NCI-H1092 (cell line): ENCODE measurements at places on chromosomes 16 and 17.
A peak's percentile ranks its signal among the peaks of the same experiment; 100 is the strongest.

DNA sequence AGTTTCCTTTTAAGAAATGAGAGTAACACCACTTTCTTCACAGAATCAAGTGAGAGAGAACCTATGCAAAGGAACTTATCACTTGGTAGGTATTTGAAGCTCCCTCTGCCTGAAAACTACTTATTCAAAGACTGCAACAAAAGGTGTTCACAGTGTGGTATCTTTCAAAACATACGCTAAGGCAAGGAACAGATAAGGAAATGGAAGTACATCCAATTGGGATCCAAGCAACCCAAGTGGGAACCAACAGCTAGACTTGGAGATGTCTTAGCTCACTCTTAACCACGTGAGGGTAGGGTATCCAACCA lies 431 bp upstream of the PPM1E start:
- peak; percentile 15 for DNase-seq

- no peak for DNase-seq
These were observed 759.1 kb upstream of the RBFOX1 start for GRCh38 chr16:6573577-6573976.

- peak; percentile 73 for DNase-seq
These were observed 12.6 kb upstream of the ATP6V0C start for GRCh38 chr16:2500918-2501750.

- DNase-seq = no peak
These were observed 7.2 kb upstream of the USP10 start for GRCh38 chr16:84692451-84693214.

DNA sequence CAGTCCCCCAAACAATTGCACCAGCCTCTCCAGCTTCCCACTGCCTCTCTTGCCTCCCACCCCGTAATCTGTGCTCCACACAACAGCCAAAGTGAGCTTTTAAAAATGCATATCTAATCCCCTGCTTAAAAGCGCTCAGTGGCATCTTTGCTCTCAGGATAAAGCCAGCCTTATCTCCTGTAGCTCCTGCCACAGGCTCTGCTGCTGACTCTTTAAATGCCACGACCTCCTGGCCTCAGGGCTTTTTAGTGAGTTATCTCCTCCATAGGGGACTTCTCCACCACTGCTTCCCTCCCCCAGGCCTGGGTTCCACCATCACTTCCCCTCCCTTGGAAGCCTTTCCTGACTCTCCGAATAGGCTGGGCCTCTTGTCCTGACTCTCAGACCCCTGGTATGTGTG lies 98.6 kb downstream of the GNAO1 start:
- DNase-seq = no peak

GRCh38 chr16:24853830-24854229 lies 8.1 kb downstream of the SLC5A11 start:
- DNase-seq = peak; percentile 30

DNA sequence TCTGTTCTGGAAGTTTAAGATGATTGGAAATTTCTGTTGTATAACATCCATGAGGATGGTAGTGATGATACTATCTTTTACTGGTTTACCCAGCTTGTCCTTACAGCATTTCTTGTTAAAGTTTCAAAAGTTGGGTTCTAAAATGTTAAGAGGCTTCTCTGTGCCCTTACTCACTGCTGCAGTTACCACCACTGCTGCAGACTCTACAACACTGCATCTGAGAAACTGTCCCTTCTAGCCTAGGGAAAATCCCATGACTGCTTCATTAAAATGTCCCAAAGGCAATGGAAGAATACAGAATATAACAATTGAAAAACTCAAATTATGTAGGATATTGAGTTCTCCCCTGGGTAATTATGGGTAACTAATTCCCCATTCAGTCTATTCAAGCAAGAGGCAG lies 3.8 kb upstream of the NSRP1 start:
- DNase-seq = no peak

DNA sequence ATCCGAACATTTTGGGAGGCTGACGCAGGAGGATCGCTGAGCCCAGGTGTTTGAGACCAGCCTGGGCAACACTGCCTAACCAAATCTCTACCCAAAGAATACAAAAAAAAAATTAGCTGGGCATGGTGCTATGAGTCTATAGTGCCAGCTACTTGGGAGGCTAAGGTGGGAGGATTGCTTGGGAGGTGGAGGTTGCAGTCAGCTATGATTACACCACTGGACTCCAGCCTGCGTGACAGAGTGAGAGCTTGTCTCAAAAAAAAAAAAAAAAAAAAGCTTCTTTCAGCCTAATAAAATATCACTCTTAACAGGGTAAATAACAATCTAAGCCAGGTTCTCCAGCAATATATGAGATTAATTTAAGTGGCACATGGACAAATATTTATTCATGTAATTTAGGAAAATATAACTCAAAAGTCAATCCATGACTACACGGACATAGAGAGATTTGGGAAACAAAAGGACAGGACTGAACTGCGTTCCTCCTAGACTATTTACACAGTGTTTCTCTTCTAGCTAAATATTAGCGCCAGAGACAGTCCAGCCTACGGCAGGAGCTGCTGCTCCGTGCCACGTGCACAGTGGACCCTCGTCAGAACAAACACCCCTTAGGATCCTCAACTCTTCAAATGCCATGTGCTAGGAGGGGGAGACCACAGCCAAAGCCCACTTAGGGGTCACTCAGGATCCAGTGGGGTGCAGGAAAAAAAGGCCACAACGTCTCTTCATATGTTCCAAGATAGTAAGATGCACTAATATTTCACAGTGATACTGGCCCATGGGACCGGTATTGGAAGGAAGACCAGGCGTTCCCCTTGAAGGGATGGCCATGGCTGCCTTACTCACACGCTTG lies 8.7 kb downstream of the USP36 start:
- DNase-seq = no peak

DNA sequence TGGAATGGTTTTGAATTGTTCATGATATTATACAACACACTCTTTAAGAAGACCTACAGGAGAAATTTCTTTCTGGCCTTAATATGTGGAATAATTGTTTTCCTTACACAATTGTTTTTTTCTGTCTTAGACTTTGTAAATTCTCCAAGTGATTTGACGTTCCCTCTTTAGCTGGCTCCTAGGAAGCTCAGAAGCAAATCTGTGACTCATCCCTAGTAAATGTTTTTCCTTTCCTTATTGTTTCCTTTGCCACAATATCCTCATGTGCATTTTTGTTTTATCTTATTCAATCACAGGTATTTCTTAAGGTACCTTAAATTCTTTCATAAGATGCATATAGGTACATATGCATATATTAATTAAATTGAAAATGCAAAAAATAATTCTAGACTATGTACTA lies 13.5 kb downstream of the KIAA0753 start:
- DNase-seq = no peak

DNA sequence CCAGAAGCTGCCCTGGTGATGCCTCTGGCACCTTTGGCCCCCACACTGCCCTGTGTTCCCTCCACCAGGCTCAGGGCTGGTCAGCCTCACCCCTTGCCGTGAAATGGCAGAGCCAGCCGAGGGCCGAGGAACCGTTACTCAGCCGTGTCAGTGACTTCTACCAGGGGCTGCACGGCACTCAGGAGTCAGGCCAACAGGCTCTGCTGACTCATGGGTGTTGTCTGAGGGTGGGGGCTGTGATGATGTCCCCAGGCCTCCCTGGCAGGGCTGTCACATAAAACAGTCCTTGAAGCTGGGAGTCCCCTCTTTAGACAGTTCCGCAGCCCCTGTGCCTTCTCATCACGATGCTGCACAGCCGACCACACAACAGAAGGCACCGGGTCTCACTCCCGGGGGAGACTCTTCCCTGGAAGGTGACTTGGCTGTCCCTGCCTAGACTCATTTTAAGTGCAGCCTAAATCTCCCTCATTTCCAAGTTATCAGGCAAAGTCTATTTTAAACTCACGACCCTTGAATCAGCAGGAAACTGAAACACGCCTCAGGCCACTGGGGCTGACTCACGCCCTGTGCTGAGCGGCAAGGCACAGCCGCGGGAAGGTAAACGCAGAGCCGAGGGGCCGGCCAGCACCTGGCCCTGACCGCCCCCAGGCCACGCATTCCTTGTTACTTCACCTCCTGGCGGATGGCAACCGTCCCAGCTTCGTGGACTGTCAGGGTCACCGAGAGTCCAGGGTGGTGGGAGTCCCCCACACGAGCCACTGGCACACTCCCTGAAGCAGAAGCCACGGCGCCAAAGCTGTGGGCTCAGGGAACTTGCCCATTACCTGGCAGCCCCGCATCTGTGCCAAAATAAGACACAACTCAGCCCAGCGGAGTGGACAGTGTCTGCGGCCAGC lies 102.6 kb downstream of the ZNF778 start:
- no peak for DNase-seq

DNA sequence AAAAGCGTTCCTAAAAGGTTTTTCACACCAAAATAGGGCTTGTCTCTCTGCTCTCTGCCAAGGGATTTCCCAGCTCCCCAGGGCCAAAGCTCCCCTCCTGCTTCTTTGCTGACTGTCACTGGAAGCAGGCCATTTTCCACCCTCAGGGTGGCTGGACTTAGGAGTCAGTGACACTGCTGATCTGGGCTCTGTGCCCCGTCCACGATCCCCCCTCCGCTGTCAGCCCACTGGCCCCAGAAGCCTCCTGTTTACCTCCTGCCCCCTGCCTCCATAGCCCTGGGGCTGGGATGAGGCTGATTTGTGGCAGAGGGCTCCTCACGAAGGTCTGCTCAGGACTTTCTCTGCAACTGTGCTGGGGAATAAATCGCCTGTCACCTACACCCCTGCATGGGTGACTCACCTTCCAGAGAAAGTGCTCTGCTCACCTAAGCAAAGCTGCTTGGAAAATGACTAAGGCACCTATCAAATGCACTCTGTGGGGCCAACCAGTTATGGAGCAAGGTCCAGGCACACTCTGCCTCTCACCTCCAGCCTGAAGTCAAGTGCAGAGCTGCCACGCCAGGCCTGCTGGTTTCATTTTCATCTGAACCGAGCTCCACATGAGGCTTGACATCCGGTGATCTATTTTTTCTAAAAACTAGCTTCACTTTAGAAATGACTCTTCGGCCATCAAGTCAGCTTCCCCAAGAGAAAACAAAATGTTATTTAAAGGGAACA lies 4.9 kb downstream of the MAP3K14 start:
- DNase-seq = no peak

- DNase-seq = no peak
These were observed 104.7 kb upstream of the CDH13 start for GRCh38 chr16:82522026-82522425.

DNA sequence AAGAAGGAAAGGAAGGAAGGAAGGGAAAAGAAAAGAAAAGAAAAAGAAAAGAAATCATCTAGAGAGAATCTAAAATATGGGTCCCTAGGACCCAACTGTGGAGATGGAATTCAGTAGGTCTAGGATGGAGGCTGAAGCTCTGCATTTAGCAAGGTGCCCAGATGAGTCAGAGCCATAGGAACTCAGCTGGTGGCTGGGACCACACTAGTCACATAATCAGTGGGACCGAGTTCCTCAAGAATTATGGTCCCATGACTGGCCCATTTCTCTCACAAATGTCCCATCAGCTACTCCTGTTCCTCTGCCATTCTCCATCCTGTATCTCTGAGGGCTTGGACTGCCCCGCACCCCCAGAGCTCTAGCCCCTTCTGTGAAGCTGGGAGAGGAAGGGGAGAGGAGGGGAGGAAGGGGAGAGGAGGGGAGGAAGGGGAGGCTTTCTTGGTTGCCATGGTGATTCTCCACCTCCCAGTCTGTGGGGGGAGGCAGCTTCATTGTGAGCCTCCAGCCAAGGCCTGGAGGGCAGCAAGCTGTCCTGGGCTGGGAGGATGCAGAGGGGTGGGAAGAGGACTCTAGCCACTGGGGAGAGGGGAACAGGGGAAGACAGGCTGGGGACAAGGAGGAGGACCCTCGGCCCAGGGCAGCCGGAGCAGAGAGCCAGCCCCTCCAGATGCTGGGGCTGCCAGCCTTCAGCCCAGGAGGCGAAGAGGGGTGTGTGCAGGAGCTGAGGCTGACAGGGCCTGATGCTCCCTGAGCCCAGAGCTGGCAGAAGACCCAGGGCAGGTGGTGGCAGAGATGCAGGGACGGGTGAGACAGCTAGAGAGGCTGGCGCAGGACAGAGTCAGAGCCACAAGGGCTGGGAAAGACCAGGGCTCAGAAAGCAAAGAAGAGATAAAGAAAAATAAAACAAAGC lies 37.8 kb upstream of the LHX1 start:
- DNase-seq = no peak

DNA sequence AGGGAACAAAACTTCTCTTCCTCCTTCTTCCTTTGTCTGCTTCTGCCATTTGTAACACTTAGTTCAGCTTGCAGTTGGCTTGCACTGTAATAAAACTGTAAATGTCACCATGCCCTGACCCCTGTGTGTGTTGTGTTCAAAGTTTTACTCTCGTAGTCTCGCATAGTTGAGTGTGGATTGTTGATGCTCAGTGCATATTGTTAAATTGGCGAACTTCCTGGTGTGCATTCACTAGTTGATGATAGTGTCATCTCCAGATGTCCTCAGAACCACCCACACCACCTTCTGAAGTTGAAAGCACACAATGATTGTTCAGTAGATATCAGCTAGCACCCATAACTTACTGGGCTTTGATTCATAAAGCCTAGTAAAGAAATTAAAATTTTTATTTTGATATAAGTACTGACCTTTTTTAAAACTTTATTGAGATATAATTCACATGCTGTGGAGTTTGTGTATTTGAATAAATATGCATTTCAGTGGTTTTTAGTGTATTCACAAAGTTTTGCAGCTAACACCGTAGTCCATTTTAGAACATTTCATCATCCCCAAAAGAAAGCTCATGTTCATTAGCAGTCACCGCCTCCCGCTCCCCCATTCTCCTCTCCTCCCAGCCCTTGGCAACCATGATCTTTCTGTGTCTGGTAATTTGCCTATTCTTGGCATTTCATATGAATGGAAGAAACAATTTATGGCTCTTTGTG lies 25.0 kb downstream of the USP10 start:
- DNase-seq = no peak

GRCh38 chr17:39928858-39929645 lies 1.5 kb downstream of the LRRC3C start:
- DNase-seq = no peak

GRCh38 chr17:7940743-7941142 lies 8.7 kb downstream of the CNTROB start:
- DNase-seq = no peak

- peak; percentile 32 for DNase-seq
These were observed 53.9 kb upstream of the ERCC4 start for GRCh38 chr16:13866073-13866472.

DNA sequence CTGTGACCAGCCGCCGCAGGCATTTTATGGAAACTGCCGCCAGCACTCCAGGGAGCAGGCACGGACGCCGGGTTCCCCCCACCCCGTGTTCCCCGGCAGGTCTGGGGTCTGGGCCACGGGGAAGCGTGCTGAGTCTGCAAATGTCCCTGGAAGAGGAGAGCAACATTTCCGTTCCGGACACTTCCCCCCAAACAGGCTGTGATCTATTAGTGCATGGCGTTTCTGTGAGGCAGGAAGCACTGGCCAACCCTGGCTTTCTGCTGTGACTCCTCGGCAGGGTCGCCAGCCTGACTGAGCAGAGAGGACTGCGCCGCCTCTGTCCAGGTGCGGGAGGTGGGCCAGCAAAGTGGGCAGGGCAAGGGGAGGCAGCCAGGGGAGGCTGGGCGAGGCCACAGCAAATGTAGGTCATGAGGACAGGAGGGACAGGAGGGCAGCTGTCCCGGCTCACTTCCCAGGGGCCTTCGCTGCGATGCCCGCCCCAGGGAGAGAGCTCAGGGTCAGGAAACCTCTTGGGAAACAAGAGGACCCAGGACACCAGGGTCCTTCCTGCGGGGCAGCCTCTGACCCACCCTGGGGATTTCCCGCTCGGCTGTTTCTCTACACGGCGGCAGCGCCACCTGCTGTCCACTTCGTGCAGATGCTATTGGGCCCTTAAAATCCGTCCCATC lies 9.5 kb downstream of the FOXF1 start:
- peak; percentile 34 for DNase-seq

- no peak for DNase-seq
These were observed 1.1 kb upstream of the FAM20A start for GRCh38 chr17:68602289-68602688.

- no peak for DNase-seq
These were observed 108.4 kb downstream of the METRNL start for GRCh38 chr17:83187782-83188311.
